MM.1S (cell line): ENCODE measurements at places on chromosomes 1 and 21.

DNA sequence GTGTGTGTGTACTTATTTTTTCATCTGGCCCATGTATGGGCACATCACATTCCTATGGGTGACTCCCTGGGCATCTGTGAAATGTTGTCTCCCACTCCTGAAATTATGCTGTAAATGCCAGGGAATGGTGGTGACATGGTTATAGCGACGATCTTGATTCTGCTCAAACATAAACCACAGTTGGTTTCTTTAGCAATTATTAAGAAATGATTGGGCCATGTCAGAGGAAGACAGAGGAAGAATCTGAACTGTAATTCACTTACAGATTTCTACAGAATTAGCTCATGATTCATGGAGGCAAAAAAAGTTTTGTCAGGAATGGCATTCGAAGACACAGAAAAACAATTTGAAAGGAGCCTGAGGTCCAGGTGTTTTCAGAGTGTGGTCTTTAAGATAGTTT is 25.8 kb upstream of the KCNE1 start:
- DNase-seq: no peak

DNA sequence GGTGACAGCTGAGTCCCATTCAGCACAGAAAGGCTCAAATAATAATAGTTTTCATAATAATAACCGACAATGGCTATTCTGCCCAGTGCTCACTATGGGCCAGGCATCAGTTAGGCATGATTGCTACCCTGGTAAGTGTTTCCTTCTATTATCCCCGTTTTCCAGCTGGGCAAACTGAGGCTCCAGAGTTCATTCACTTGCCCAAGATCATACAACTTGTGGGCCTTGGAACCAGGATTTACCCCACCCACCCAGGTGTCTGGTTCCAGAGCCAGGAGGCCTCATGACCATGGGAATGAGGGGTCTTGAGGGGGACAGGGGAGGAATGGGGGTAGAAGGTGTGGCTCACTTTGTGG is 518 bp downstream of the PLOD1 start:
- DNase-seq: no peak

GRCh38 chr1:25711555-25712298 is 88.3 kb upstream of the SELENON start:
- no peak for DNase-seq

DNA sequence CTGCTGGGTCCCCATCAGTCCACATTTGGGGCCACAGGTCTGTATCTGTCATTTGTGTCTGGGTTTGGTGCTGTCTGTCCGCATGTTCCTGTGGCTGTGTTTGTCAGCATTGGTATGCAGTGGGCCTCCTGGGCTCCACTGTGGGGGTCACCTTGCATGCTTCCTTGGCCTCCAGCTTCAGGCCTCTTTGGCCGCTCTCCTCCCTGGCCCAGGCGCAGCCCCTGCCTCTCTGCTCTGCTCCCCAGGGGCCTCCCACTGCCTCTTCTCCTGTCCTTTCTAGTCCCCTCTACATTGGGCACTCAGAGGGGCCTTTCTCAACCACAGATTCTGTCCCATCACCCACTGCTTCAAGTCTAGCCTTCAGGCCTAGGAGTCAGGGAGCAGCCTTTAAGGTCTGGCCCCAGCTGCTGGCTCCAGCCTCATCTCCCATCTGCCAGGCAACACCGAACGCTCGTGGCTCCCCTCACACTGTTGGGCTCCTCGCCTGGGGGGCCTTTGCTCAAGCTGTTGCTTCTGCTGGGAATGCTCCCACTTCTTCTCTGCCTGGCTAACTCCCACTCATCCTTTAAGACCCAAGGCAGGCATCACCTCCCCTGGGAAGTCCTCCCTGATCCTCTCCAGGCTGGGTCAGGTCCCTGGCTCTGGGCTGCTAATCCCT is 14.6 kb downstream of the ZNF362 start:
- no peak for DNase-seq

GRCh38 chr1:208309771-208310170 is 65.6 kb upstream of the PLXNA2 start:
- no peak for DNase-seq

GRCh38 chr1:72524021-72524420 is 241.7 kb upstream of the NEGR1 start:
- no peak for DNase-seq

DNA sequence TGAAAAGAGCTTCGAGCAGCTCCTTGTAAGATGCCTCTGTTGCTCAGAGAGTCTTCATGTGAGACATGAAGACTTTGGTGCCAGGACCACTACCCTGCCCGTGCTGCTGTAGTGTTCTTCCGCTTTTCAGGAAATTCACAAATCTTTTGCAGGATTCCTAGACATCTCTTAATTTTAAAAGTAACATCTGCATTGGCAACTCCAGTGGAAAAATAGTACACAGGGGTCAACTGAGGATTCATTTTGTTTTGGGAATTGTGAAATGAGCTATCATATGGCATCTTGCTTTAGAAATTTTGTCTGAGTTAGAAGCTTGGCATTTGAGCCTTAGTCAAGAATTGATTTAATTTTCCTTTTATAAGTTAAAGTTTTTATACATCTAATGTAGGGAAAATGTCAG is 7.2 kb downstream of the PRDM2 start:
- DNase-seq: no peak

DNA sequence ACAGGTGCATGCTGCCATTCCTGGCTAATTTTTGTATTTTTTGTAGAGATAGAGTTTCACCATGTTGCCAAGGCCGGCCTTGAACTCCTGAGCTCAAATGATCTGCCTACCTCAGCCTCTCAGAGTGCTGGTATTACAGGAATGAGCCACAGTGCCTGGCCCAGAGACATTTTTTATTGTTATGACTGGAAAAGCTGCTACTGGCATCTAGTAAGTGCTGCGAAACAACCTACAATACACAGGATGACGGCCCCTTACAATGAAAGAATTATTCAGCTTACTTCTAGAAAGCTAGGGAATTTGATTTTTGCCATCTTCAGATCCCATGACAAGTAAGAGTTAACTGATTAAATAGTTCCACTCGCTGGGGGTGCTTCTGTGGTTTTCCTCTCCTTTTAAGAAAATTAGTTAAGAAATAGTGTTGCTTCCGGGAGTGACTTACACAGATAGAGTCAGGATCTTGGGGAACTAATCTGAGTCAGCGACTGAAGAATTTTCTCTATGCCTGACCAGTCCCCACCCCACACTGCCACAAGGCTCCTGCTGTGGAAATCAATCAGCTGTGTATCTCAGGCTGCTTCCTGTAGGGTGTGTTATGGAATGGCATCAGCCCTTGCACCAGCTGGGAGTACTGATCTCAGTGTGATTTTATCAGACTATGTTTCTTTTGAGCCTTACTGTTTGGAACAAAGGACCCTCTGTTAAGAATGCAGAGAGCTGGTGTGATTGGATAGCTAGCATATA is 93.0 kb upstream of the BMP8A start:
- DNase-seq: peak; percentile 56

DNA sequence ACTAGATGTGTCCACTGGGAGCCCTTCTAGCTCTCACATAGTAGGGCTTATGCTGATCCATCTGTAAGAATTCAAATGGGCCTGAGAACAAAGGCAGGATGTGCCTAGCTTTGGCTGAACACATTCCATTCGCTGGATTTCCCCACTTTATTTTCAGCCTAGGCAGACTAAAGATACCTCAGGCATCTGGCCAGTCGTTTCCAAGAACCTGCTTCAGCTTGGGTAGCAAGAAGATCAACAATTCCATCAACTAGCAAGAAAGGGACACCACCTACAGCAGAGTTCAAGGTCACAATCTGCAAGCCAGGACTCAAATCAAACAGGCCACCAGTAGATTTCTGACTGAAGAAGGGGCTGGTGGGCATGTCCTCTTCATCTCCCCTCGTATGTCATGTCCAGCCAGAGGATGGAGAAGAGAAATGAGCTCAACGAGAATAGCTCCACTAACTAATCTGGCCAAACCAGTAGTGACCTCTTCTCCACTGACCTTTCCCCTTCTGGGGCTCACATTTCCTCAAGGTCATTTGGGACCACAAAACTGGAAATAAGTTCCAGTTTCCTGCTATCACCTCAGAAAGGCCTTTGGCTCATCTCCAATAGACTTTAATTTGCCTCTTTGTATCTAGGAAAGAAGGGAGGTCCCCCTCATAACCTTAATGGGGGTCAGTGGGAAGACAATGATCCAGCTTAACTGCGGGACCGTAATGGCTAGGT is 14.2 kb downstream of the TXNIP start:
- DNase-seq: no peak

GRCh38 chr1:61387829-61388228 is 305.5 kb downstream of the NFIA start:
- DNase-seq: no peak

DNA sequence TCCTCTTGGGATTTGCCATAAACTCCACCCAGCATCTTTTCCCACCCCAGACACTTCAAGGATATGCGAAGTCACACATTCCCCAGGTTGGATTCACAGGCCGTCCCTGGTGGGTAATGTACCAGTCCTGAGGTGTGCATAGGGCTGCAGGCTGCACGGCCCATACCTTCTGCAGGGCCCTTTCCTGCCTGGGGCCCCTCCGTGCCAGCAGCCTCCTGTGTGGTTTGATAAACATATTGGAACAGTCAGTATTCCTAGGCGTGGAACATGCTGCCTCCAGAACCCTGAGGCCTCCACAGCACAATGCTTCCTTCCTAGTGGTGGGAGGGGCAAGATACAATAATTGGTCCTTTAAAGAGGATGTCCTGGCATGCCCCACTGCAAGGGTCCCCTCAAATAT is 26.6 kb downstream of the IL10RB start:
- no peak for DNase-seq

- DNase-seq: no peak
These were observed 598.4 kb downstream of the RWDD3 start for GRCh38 chr1:95832370-95832769.

- DNase-seq: no peak
These were observed 119.3 kb downstream of the RERE start for GRCh38 chr1:8698012-8698630.

GRCh38 chr21:42864815-42865775 is 14.2 kb downstream of the WDR4 start:
- no peak for DNase-seq

- no peak for DNase-seq
These were observed 74.4 kb downstream of the CD58 start for GRCh38 chr1:116496380-116496779.

DNA sequence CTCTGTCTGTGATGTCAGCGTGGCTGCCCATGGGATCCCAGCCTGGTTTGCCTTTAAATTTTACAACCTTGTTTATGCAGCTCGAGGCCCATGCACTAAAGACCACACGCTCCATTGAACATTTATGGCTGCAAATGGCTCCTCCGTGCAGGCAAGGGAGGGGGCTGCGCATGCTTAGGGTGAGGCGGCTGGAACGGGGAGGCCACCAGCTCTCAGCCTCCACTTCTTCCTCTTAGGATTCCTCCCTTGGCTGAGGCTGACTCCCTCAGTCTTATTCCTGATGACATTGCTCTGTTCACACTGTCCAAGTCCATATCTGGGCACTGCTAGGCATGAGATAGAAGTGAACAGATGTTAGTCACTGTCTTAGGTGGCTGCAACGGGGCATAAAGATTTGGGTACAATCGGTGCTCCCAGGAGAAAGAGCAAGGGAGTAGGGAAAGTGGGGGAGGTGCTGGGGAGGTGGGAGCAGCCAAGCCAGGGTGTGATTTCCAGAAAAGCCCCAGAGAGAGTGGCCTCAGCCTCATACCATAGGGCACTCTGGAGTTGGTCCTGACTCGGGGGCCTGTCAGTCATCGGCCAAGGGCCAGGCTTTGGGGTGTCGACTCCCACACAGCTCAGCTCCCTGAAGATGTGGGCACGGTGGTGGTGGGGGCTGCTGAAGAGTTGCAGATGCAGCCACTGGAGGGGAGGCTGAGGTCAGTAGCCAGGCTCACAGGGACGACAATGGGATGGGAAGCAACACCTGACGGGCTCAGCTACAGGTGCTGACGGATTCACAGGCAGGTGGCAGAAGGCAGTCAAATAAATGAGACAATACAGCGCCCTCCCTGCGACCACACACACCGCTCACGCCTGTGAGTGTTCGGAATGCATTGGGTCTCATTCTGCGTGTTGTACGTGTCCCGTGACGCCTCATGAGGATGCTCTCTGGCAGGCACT is 37.3 kb upstream of the ACTL8 start:
- DNase-seq: no peak

GRCh38 chr21:28025111-28025510 is 967.6 kb downstream of the LTN1 start:
- no peak for DNase-seq

DNA sequence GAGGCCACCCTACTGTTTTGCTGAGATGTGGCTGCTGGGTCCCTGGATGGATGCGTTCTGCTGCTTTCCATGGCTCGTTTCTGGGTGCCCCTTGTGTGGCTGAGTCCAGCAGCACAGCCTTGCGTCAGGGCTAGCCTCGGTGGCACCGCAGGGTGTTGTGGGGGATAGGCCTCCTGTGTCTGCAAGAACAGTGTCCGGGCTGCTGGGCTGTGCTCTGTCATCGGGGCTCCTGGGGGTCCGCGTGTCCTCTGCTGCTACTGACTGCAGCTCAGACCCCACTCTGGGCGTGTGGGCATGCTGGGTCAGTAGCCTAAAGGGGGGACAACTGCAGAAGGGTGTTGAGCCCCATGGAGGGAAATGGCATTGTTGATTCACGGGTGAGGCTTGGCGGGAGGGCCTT is 4.9 kb downstream of the RRP1 start:
- no peak for DNase-seq

DNA sequence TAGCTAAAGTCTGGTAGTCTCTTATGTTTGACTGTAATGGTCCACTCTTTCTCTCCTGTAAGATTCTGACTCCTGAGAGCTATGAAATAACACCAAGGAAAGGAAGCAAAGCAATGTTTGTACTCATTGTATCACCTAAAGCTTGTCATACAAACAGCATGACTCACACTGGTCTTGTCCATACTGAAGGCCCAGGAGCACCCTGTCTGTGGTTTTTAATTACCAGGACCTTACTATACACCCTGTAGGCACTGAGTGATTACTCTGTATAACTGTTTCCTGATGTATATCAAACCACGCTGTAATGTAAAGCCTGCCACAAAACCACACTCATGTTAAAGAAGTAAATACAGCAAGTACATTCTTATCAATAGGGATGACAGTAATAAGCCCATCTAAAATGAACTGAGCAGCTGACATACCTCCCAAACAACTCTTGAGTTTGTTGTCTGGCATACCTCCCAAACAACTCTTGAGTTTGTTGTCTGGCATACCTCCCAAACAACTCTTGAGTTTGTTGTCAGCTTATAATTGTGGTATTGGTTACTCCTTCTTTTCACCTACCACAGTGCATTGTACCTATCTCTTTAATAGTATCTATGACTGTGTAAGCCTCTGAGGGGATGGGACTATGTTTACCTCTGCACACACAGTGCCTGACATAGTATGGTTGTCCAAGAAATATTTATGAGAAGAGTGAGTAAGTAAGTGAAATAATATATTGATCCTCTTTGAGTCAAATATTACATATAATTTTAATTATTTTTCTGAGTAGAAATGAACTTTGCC is 11.6 kb upstream of the TNFSF18 start:
- no peak for DNase-seq
